ENCODE measurements at places on chromosomes 11 and 22. TPM values are rescaled to one million over a fixed set of nuclear protein-coding genes. Genes with fewer than 3 reads are reported as not detected.

The CCDC116 gene
- polyA plus RNA-seq = not detected

The TBX10 gene
- 0.12 TPM for polyA plus RNA-seq

The OR5B21 gene
- polyA plus RNA-seq = not detected

GRCh38 chr11:32171445-32171844, 80.6 kb downstream of the RCN1 start:
- DNase-seq = no peak

DNA sequence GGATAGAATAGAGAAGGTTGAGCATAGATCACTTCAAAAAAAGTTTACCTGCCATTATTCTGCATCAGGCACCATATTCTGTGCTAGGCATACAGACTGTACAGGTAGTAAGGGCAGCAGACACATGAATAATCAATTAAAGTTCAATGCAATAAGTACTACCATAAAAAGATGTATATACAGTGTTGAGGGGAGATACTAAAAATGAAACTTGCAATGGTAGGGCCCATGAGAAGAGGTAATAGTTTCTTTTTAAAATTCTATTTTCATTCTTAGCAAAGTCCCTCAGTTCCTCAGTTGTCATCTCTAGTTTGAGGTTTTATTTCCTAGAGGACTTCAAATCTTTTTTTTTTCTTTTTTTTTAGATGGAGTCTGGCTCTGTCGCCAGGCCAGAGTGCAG, 819.9 kb downstream of the FAM181B start:
- DNase-seq = no peak

DNA sequence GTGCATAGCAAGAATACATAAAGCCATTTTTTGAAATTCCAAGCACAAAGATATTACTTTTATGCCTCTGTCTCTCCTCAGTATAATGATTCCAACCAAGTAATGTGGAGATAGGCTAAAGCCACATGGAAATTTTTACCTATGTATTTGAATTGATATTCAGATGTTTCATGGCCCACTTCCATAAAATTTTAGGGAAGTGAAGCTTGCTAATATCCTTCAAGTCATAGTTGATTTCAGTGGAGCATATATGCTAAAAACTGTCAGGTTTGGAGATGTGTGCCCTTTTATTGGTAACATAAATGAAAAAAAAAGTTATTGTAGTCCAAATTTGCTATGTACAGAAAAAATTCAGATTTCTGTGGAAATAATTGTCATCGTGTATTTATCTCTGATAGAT, 12.3 kb downstream of the MS4A4E start:
- no peak for DNase-seq

- peak; percentile 21 for DNase-seq
These were observed 540.7 kb upstream of the CADM1 start for GRCh38 chr11:116044941-116045340.

Measured in liver (tissue), 10 donors.